DMS53 (cell line): ENCODE measurements at places on chromosomes 1 and 21.

DNA sequence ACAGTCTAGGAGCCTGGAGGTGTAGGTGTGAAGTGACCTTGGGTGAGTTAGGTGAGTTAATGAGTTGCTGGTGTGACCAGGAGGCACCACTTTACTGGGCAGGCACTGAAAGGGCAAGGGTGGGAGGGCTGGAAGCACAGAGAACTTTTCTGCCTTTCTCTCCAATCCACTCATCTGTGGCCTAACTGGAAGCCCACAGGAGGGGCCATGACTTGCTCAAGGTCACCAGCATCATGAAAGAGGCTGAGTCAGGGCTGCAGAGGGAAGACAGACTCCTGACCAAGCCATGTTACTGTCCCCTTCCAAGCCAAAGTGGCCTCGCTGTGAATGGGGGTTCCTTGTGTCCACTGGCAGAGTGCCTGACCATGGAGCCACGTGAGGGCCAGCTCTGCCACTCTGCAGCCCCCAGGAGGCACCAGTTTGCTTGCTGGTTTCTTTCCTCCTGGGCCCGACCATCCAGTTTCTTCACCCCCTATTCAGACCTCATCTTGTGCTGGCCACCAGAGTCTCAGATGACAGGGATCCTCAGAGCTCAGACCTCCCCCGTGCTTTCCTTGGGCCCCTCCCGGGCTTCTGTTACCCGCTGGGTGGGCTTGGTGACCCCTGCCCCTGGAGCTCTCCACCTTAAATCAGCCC lies 4.3 kb upstream of the BSND start:
- DNase-seq, result peak; percentile 59

DNA sequence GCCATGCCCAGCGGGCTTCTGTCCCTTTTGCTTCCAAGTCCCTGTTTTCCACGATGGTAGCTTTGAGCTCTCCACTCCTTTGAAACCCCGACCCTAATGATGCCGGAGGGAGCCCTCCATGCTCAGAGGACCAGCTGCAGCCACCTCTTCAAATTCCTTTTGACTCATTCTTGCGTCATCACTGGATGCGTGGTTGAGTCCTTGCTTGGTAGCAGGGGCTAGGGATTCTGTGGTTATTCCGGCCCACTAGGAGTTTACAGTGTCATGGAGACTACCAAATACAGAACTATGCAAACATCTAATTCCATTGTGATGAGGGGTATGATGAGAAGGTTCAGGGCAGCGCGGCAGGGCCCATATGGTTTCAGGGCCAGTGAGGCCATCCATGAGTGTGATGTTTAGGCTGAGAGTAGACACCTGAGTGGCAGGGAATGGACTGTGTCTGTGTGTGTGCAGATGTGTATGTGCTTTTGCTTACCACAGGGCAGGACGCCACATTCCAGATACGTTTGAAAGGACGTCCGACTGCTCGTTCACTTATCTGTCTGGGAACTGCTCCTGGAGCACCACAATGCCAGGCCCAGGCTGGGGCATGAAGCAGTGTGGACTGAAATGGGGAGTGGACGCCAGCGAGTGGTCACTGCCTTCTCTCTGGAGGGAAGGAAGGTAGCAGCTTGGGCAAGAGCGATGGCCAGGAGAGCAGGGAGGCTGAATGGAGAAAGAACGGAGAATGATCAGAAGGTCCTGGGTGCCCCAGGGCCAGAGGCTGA lies 30.4 kb upstream of the ZBTB21 start:
- peak; percentile 94 for DNase-seq

- DNase-seq, result no peak
Measured at GRCh38 chr1:29112705-29113412, 10.8 kb downstream of the TMEM200B start.

DNA sequence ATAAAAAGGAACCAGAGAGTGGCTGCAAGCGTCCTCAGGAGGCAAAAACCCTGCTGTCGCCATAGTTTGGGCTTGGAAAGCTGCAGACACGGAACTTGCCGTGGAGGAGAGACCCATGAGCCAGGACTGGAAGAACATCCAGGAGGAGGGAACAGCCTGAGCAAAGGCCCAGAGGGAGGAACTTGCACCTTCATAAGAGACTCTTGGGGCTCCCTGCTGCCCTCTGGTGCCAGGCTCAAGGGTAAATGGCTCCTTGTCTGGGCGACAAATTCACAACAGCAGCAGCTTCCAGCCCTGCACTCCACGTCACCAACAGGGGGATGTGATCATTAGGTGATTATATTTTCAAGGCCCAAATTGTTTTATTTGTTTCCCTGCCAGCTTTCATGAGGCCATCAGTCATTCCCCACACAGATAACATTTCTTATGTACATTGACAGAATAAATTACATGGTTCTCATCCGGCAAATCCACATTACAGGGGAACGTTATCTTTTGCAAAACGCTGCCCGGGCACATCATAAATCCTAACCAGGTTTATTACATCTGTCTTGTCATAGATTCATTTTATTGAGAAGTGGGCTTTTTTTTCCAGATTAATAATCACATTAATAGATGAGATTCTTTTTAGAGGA lies 143.0 kb upstream of the GRIK3 start:
- DNase-seq, result peak; percentile 55

- DNase-seq, result no peak
Measured at GRCh38 chr1:64052777-64053176, 150.6 kb upstream of the UBE2U start.

- DNase-seq, result no peak
Measured at GRCh38 chr1:207274882-207275281, 46.6 kb upstream of the CD55 start.

- DNase-seq, result peak; percentile 51
Measured at GRCh38 chr1:35215346-35215745, 22.4 kb upstream of the SFPQ start.
